ENCODE measurements at places on chromosomes 5 and 9. TPM values are rescaled to one million over a fixed set of nuclear protein-coding genes. Genes with fewer than 3 reads are reported as not detected.

TSSK1B gene
- total RNA-seq = not detected

SVEP1 gene
- total RNA-seq = 2.3 TPM

OTP gene
- 0.08 TPM for total RNA-seq

CNTLN gene
- total RNA-seq = 5.8 TPM

FOXD4 gene
- 0.34 TPM for total RNA-seq

FGF18 gene
- total RNA-seq = 4.8 TPM

Measured in A549 treated with dexamethasone at 1 μM for 4 hours (cell line).